CD8-positive, alpha-beta memory T cell (primary cell): ENCODE measurements at places on chromosomes 5 and 9. TPM values are rescaled to one million over a fixed set of nuclear protein-coding genes. Genes with fewer than 3 reads are reported as not detected.

Gene SLC25A2
- total RNA-seq, result 0.35 TPM

Gene POU5F2
- 0.28 TPM for total RNA-seq

Gene TMEM245
- 35.2 TPM for total RNA-seq

Gene IFNA13
- total RNA-seq, result not detected

DNA sequence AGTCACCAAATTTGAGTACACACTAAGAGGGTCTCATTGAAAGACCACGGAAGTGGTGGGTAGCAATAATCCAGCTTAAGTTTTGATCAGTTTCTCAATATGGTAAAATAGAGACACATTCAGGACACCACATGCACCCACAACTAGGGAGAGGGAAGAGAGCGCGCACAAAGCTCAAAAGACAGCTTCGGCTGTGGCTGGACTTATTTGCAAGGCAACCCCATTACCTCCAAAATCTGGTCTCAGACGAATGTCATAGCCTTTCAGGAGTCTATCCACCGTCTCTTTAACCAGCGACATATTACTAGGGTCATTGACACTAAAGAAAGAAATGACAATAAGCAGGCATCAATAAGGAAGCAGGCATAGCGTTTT, 443 bp downstream of the GABRB2 start:
- DNase-seq, result no peak

DNA sequence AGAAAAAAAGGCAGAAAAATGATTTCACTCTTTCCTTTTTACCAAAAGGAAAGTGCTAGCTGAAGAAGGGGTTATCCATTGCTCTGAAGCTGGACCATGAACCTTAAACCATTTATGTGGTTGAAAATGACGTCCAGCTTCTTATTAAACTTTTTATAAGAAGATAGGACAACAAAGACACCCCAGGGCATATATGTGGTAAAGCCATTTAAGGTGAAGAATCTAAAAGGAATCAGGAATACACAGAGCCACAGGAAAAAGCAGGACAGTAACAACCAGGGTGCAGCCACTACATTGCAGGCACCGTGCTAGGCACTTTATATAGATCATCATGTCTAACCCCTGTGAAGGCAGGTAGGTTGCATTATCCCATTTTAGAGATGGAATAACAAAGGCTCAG, 42.1 kb downstream of the RASEF start:
- no peak for DNase-seq

GRCh38 chr9:120212853-120213200, 367.1 kb downstream of the CDK5RAP2 start:
- DNase-seq, result no peak

DNA sequence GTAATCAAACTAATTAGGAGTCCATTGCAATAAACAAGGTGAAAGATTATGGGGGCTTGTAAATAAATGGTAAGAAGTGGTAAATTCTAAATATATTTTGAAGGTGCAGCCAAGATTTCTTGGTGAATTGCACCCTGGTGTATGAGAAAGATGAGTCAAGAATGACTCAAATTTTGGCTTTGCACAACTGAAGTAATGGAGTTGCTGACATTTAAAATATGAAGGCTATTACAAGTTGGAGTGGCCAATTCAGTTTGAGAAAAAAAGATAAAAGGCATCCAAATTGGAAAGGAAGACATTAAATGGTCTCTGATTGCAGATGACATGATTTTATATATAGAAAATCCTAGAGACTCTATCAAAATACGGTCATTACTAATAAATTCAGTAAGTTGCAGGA, 2330.6 kb downstream of the MAT2B start:
- no peak for DNase-seq

- DNase-seq, result no peak
These were observed 30.5 kb downstream of the PTCH1 start for GRCh38 chr9:95486318-95486717.

DNA sequence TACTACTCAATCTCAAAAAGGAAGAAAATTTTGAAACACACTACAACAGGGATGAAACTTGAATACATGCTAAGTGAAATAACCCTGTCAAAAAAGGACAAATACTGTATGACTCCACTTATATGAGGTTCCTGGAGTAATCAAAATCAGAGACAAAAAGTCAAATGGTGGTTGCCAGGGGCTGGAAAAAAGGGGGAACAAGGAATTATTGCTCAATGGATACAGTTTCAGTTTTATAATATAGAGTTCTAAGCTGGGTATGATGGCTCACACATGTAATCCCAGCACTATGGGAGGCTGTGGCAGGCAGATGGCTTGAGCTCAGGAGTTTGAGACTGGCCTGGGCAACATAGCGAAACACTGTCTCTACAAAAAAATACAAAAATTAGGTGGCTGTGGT, 29.0 kb downstream of the ETF1 start:
- no peak for DNase-seq

DNA sequence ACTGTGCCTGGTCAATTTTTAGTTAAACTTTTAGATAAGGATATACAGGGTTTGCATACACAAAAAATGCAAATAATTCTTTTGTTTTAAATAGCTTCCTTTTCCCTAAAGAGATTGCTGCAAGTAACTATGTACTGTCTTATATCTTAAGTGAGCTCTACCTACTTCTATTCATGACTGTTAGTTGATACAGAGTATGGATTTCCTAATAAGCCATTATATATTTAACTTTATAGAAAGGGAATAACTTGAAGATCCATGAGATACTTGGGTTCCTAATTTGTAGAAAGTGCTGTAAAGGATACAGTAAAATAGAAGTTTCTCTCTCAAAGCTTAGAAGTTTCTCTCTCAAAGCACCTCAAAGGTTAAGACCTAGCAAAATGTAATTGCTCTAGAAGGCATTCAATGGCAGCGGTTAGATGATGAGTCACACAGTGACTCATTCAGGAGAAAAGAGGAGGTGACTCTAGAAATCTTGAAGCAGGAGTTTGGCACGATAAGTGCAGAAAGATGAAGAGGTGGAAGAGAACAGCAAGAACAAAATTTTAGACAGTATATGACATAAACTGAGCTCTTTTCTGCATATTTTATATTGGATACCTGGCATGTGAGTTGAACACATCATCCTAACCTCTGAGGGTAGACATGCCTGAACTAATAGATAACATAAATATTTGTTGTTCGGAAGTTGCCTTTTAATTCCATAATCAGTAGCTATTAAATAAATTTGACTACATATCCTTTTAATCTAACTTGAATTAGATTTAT, 5.5 kb upstream of the DNAJC21 start:
- DNase-seq, result no peak

GRCh38 chr5:89346573-89346972, 463.6 kb upstream of the MEF2C start:
- no peak for DNase-seq
